ENCODE measurements at places on chromosomes 4 and X.
A peak's percentile ranks its signal among the peaks of the same experiment; 100 is the strongest.

- peaks cover 2% of the 10 kb centered on the region for H3K4me1 ChIP-seq
- no peak overlapping the region for H3K27ac ChIP-seq
- DNase-seq = no peak
Measured at GRCh38 chr4:42357325-42357724, 40.0 kb upstream of the SHISA3 start.

DNA sequence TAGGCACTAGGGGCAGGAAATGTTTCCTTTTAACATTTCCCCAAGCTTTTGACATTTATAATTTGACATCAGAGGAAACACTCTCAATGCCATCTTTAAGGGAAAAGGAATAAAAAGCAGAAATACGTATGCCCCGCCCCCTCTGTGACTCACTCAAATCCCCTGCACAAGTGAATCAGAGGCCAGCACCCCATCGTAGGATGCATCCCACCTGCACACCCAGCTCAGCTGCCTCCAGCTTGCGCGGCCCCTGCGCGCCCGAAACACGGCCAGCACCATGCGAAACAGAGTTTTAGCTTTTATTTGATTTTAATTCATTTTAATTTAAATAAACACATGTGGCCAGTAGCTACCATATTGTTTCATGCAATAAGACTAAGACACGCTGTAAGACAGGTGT, 29.5 kb downstream of the ABLIM2 start:
- H3K27me3 ChIP-seq = peaks cover 54% of the 10 kb centered on the region
- DNase-seq = no peak
- H3K4me3 ChIP-seq = no peak overlapping the region
- no peaks in the 10 kb centered on the region for H3K4me1 ChIP-seq

- H3K4me1 ChIP-seq = no peaks in the 10 kb centered on the region
- no peak overlapping the region for H3K4me3 ChIP-seq
- H3K27me3 ChIP-seq = no peaks in the 10 kb centered on the region
Measured at GRCh38 chr4:162498168-162498567, 334.4 kb upstream of the FSTL5 start.

GRCh38 chr4:171639540-171639939, 173.7 kb upstream of the GALNTL6 start:
- no peaks in the 10 kb centered on the region for H3K36me3 ChIP-seq
- H3K4me3 ChIP-seq = no peak overlapping the region
- no peak overlapping the region for H3K27ac ChIP-seq
- no peaks in the 10 kb centered on the region for H3K27me3 ChIP-seq
- no peak for DNase-seq

- H3K4me1 ChIP-seq = peaks cover 18% of the 10 kb centered on the region
- H3K36me3 ChIP-seq = peaks cover 37% of the 10 kb centered on the region
- no peaks in the 10 kb centered on the region for H3K27me3 ChIP-seq
- no peak overlapping the region for H3K4me3 ChIP-seq
Measured at GRCh38 chr4:80198441-80198837, 1.1 kb downstream of the PRDM8 start.

GRCh38 chr4:26067035-26067434, 153.0 kb downstream of the SMIM20 start:
- H3K27me3 ChIP-seq = no peaks in the 10 kb centered on the region
- no peak for DNase-seq
- H3K36me3 ChIP-seq = no peaks in the 10 kb centered on the region
- H3K4me1 ChIP-seq = peaks cover 4% of the 10 kb centered on the region

DNA sequence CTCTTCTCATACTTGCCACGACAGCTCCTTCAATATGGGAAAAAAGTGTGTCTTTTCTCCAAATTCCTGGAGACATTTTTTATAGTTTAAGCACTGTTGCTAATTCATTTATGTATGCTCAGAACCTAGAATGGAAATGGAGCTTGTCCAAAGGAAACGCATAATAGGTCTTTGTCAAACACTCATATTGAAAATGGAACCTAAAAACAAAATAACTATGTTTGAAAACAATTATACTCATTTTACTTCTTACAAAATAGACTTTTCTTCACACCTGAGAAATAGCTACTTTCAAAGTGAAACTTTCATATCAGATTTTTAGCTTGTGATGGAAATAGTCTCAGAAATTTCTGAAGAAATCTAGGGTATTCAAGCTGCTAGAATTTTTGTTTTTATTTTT, 529.7 kb upstream of the BOD1L1 start:
- H3K27me3 ChIP-seq = no peaks in the 10 kb centered on the region
- H3K27ac ChIP-seq = no peak overlapping the region
- H3K4me3 ChIP-seq = no peak overlapping the region
- no peaks in the 10 kb centered on the region for H3K36me3 ChIP-seq

DNA sequence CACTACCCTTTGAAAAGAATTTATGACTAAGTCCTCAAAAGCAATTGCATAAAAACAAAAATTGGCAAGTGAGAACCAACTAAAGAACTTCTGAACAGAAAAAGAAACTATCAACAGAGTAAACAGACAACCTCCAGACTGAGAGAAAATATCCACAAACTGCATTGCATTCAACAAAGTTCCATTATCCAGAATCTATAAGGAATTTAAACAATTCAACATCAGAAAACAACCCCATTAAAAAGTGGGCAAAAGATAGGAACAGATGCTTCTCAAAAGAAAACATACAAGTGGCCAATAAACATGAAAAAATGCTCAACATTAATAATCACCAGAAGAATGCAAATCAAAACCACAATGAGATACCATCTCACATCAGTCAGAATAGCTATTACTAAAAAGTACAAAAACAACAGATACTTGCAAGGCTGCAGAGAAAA, 130.2 kb downstream of the GASK1B start:
- no peak overlapping the region for H3K4me3 ChIP-seq
- peak; percentile 65 for DNase-seq
- peaks cover 2% of the 10 kb centered on the region for H3K4me1 ChIP-seq
- H3K27me3 ChIP-seq = no peaks in the 10 kb centered on the region
- no peaks in the 10 kb centered on the region for H3K36me3 ChIP-seq

GRCh38 chr4:147019091-147019490, 73.4 kb upstream of the TTC29 start:
- DNase-seq = peak; percentile 65
- no peaks in the 10 kb centered on the region for H3K4me1 ChIP-seq
- no peak overlapping the region for H3K4me3 ChIP-seq
- no peak overlapping the region for H3K27ac ChIP-seq
- H3K27me3 ChIP-seq = no peaks in the 10 kb centered on the region

DNA sequence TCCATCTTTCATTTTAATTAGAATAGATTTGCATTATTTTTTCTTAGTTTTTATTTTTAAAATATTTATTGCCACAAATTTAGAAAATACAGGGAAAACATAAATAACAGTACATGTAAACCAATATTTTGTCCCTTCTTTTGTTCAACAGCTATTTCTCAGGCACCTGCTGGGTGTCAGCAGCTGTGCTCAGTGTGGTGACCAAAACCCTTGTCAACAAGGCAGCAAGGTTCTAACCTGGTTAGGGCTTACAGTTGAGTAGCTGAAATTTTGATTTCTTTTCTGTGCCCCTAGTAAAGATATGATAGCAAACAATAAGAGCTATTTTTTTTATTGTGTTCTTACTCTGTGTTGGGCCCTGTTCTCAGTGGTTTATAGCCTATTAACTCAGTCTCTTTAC, 128.1 kb downstream of the PTTG2 start:
- no peak overlapping the region for H3K4me3 ChIP-seq
- H3K27me3 ChIP-seq = no peaks in the 10 kb centered on the region
- H3K4me1 ChIP-seq = no peaks in the 10 kb centered on the region
- no peak for DNase-seq
- H3K27ac ChIP-seq = no peak overlapping the region
- H3K36me3 ChIP-seq = peaks cover 7% of the 10 kb centered on the region

DNA sequence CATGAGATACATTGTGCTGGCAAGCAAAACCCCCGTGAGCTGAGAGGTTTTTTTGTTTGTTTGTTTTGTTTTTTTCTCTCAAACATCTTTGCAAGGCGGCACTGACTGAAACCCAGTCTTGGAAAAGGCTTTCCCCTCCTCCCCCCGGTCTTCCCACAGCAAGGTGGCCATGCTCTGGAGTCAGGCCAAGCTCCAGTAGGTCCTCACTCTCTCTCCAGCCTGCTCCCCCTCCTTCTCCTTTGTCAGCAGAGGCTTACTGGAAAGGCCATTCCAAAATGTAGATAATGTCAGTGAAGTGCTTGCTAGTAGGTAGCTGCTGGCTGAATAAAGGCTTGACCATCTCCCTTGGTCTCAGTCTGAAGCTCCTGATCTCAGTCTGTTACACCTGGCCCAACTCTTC, 32.6 kb downstream of the FRMPD3 start:
- no peaks in the 10 kb centered on the region for H3K4me1 ChIP-seq
- H3K27me3 ChIP-seq = peaks cover 66% of the 10 kb centered on the region
- no peak overlapping the region for H3K27ac ChIP-seq
- H3K36me3 ChIP-seq = no peaks in the 10 kb centered on the region

DNA sequence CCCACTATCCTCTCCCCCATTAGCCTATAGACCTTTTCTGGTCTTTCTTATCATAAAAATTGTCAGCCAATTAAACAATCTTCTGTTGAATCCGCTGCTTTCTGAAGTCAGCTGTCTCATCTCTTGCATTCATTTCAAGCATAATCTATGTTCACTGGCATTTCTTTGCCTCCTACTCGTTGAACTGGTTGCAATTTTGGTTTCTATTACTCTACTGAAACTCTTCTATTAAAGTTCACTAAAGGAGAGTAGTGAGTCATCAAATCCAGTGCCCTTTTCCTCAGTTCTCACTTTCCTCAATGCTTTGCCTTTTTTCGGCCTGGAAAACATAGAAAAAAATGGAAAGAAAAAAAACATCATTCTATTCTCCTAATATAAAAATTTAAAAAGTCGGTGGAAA, 23.9 kb upstream of the CXCL13 start:
- no peak overlapping the region for H3K4me3 ChIP-seq
- DNase-seq = no peak
- no peak overlapping the region for H3K27ac ChIP-seq
- H3K4me1 ChIP-seq = peaks cover 6% of the 10 kb centered on the region
- peaks cover 10% of the 10 kb centered on the region for H3K27me3 ChIP-seq

GRCh38 chr4:74118600-74119338, 19.8 kb upstream of the CXCL2 start:
- H3K4me3 ChIP-seq = no peak overlapping the region
- no peaks in the 10 kb centered on the region for H3K36me3 ChIP-seq
- H3K27me3 ChIP-seq = no peaks in the 10 kb centered on the region
- no peaks in the 10 kb centered on the region for H3K4me1 ChIP-seq
- no peak overlapping the region for H3K27ac ChIP-seq

DNA sequence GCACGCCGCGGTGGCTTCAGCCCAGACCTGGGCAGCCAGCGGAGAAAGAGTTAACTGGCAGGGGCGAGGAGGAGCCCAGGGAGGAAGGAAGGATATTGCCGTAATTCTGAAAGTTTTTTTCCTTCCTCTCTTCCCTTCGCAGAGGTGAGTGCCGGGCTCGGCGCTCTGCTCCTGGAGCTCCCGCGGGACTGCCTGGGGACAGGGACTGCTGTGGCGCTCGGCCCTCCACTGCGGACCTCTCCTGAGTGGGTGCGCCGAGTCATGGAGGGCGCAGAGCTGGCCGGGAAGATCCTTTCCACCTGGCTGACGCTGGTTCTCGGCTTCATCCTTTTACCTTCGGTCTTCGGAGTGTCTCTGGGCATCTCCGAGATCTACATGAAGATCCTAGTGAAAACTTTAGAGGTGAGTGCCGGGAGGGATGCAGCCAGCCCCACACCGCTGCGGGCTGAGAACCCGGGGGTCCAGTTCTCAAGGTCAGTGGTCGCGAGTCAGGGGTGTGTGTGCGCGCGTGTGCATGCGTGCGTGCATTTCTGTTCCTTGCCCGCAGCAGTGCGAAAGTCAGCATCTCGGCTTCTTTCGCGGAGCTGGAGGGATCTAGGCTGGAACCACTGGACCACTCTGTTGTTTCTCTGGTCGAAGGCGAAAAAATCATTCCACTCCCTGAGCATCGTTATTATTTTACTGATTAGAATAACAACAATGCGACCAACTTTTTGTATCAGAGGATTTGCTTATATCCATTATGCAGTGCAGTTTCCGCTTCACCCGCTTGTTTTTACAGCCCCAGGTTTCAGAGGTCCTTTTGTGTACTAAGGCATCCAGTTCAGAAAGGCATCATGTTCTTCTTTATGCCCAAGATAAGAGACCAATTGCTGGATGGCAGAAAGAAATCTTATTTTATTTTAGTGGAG, 709 bp downstream of the GPAT3 start:
- peaks cover 7% of the 10 kb centered on the region for H3K36me3 ChIP-seq
- DNase-seq = peak; percentile 25
- peaks cover 12% of the 10 kb centered on the region for H3K27me3 ChIP-seq
- no peak overlapping the region for H3K27ac ChIP-seq
- H3K4me3 ChIP-seq = peak overlapping the region; percentile 83

DNA sequence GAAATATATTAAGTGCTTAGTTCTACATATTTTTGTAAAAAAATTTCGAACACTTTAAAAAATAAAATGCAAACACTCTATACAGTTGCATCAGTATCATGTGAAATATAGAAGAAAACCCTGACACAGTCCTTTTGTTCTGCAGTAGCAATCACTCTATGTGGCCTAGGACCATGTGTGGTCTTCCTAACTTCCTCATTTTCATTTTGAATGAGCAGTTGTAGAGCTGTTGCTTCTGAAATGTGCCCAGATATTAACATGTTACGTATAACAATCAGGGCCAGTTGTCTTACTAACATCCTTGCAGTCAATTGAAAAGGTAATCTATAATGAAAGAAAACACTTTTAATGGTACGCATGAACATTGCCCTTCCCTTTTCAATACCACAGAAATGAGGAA, 107.9 kb downstream of the ZNF827 start:
- DNase-seq = no peak
- H3K36me3 ChIP-seq = peaks cover 4% of the 10 kb centered on the region
- no peak overlapping the region for H3K27ac ChIP-seq
- H3K4me3 ChIP-seq = no peak overlapping the region

- H3K27ac ChIP-seq = no peak overlapping the region
- no peak overlapping the region for H3K4me3 ChIP-seq
- no peak for DNase-seq
Measured at GRCh38 chr4:168325591-168325990, 7.0 kb upstream of the DDX60 start.

DNA sequence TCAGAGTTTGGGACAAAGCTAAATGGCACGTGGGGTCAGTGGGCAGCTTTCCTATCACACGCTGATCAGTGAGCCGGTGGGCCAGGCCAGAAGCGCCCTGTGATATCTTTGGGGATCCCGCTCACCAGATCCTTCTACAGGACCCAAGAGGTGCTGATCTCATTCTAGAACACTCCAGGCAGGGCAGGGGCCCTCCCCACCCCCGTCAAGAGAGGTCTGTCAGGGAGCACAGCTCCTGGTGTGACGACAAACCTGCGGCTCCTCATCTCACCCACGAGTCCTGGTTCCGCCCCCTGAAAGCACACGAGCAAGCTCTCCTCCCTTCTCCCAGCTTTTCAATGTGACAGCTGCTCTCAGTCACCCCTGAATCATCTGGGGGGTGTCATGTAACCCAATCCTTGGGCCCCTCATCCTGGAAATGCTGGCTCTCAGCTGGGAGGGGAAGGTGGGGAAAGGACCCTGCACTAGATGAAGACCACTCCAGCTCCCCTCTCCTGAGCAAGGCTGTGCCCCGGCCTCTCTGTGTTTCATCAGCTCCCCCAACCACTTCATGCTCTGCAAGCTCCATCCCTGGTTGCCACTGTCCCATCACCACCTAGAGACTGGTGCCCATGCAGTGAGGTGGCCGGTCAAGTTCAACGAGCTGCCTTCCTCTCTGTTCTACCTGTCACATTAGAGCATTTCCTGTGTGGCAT, 4.6 kb downstream of the HCFC1 start:
- H3K4me1 ChIP-seq = peaks cover 36% of the 10 kb centered on the region
- peak overlapping the region; percentile 99 for H3K4me3 ChIP-seq
- H3K36me3 ChIP-seq = peaks cover 13% of the 10 kb centered on the region
- H3K27ac ChIP-seq = no peak overlapping the region
- DNase-seq = no peak

GRCh38 chr4:109315818-109316217, 13.4 kb upstream of the COL25A1 start:
- no peaks in the 10 kb centered on the region for H3K4me1 ChIP-seq
- no peaks in the 10 kb centered on the region for H3K36me3 ChIP-seq
- H3K4me3 ChIP-seq = no peak overlapping the region
- no peaks in the 10 kb centered on the region for H3K27me3 ChIP-seq
